Eye (tissue), 1 donor: ENCODE measurements at places on chromosomes 13 and 19.

GRCh38 chr13:72448082-72448481, 279.3 kb downstream of the MZT1 start:
- no peak for DNase-seq

- no peak for DNase-seq
Observed at GRCh38 chr13:91136806-91137205, 210.7 kb upstream of the MIR17HG start.

GRCh38 chr13:48909056-48909389, 66.7 kb upstream of the FNDC3A start:
- DNase-seq = no peak

GRCh38 chr19:28537896-28538295, 675.1 kb downstream of the UQCRFS1 start:
- DNase-seq = no peak

GRCh38 chr13:66375756-66376155, 854.4 kb downstream of the PCDH9 start:
- no peak for DNase-seq

DNA sequence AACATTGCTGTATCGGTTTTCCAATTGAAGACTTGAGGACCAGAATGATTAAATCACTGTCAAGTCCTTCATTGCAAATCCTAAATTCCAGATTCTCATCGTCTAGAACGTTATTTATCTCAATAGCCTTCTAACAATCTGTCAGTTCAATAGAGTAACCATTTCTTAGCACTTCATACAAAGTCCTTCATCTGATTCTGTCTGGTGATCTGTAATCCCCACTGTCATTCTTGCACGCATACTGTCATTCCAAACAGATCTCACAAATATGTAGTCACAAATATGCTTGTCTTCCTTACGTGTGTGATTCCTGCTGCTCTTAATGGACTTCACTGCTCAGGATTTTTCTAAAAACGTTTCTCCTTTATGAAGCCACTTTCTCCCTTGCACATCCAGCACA, 1197.5 kb downstream of the EFNB2 start:
- DNase-seq = no peak

DNA sequence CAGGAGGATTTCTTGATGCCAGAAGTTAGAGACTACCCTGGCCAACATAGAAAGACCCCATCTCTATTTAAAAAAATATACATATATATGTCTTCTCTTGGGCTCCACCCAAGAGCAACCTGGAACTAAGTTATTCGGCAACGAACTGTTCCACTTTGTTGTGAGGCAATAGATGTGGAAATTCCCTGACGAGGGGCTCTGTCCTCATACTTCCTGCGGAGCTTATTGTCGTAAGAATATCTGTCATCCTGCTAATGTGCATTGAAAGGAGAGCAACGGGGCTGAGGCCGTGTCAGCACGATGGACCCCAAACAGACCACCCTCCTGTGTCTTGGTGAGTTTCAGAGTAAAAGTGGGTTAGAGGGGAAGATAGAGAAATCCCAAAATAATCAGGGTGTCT, at the start of gene FCAR:
TSS of gene FCAR (plus strand) at position 246 of the 400 bp plus-strand sequence. CDS start at position 301, 55 bp downstream.
- no peak for DNase-seq

GRCh38 chr13:97202761-97203160, 19.4 kb upstream of the MBNL2 start:
- DNase-seq = no peak

DNA sequence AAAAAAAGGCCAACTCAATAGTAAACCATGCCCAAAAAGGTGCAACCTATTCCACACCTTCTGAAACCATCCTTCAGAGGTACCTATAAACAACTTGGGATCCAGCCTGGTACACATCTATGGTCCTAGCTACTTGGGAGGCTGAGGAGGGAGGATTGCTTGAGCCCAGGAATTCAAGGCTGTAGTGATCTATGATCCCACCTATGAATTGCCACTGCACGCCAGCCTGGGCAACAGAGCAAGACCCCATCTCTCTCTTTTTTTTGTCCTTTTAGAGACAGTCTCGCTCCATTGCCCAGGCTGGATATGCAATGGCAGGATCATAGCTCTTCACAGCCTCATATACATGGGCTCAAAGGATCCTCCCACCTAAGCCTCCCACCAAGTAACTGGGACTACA, 26.0 kb downstream of the ZSWIM4 start:
- no peak for DNase-seq

DNA sequence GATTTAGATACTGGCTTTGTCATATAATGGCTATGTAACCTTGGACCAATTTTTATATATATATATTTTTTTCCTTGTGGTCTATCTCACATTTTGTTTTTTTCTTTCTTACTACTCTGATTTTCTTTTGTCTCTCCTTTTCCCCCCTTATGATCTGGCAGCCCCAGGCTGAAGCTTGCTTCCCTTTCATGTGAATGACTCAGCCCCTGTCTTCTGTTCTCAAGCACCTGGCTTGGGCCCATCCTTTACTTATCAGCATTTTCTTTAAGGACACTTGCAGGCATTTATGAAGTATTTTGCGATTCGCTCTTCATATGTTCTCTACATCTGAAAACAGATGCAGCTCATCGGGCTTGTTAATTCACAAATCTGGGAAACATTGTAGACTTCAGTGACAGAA, 163.6 kb downstream of the SPRY2 start:
- no peak for DNase-seq

DNA sequence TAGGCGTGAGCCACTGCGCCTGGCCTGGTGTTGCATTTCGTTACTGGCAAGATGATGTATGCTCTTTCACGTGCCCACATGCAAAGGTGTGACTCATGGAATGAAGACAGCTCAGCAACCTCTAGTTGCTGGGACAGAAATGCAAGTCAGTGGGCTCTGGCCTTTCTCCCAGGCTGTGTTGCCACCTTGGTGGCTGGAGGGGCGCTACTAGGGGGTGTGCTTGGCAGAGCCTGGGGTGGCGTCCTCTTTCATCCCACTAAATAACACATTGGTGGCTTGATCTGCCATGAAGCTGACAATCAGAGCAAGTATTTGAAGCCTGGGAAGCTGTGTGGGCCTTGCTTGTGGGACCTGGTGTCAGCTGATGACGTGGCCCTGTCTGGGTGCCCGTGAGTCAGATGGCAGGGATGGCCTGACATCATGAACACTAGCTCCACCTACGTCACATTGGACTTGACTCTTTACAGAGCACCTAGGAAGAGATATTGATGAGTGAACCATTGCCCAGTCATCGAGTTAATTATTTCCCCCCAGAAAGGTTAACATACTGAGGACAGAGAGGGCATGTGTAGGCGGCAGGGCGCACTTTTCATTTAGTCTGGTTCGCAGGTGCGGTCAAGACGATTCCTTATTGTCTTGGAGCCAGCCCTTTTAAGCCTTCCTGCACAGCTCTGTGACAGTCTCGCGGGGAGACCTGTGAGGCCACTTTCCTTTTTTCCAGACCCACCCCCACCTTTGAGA, 154.2 kb downstream of the TM9SF2 start:
- DNase-seq = no peak

GRCh38 chr19:47674548-47674947, 38.7 kb upstream of the EHD2 start:
- no peak for DNase-seq

DNA sequence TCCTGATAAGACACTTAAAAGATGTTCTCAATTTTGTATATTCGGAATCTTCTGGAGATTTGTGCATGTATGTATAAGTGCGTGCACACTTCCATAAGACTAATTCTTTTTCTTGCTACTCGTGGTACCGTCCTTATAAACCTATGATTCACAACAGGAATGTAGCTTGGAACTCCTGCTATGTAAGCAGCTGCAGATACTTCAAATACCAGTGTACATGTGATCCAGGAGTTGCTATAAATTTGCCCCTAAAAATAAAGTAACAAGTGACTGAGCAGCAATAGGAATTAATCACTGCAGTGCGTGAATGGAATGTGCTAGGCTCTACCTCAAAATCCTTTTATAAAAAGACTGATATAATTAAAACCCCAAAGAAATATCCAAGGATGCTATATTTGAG, 214.9 kb downstream of the KLF5 start:
- peak; percentile 44 for DNase-seq

GRCh38 chr13:52806029-52806428, 42.4 kb downstream of the PCDH8 start:
- DNase-seq = no peak

- DNase-seq = peak; percentile 83
Observed at GRCh38 chr13:110799246-110800236, 86.0 kb downstream of the ING1 start.

- DNase-seq = no peak
Observed at GRCh38 chr13:98293103-98293502, 116.0 kb upstream of the RNF113B start.

GRCh38 chr19:4589579-4590410, 30.3 kb upstream of the SEMA6B start:
- DNase-seq = no peak

GRCh38 chr13:29411481-29411880, 184.0 kb downstream of the SLC7A1 start:
- DNase-seq = no peak

DNA sequence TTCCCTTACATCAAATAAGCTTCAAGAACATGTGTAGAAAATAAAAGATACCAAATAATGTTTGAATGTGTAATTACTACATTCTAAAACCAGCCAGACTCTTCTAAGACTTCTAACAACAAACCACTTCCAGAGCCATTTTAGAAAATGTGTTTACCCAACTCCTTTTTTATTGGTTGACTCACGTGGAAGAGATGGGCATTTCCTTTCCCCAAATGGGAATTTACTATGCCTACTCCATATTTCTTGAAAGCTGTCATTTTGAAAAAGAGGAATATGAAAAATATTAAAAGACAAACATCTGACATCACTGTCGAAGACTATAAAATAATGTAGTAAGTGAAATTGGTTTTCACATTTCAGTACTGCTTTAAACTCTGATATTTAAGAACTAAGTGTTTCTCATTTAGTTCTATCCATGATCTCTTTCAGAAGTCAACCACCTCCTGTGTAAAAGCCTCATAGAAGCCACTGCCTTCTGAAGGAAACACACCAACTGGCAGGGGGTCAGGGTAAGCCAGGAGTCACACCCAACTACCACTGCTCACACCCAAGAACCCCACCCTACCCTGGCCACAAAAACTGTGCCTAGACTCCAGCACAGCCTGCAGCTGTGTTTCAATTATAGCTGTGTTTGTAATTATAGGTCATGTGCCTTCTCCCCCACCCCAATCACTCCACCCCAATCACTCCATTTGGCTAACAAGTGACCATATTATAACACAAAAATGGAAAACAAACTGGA, 86.8 kb downstream of the UBL3 start:
- DNase-seq = no peak

DNA sequence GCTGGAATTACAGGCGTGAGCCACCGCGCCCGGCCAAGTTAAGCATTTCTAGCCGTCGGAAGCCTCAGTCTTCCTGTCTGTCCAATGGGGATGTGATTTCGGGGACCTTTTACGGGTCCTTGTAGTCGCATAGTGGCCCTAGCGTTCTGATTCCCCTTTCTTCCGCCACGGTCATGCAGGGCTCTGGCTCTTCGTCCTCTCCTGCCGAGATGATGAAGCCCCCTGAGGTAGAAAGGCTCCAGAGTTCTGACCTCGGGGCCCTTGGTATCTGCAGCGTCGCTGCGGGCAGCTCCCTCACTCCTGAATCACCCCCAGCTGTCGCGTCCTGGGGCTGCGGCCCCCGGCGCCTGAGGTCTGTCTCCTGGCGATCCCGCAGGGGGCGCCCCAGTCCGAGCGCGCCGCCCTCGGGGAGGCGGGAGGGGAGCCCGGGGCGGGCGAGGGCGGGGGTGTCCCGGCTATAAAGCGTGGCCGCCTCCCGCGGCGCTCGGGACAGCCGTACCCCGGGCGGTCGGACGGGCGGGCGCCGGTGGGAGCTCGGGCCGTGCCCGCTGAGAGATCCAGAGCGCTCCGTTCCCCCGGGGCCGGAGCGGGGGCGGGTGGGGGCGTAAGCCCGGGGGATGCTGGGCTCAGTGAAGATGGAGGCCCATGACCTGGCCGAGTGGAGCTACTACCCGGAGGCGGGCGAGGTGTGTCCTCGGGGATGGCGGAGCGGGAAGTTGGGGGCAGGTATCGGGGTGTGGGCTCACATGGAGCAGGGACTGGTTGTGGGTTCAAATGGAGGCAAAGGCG, at the start of gene FOXA3:
TSS of gene FOXA3 (plus strand) at position 487 of the 789 bp plus-strand sequence. CDS start at position 618, 131 bp downstream.
- peak; percentile 36 for DNase-seq

DNA sequence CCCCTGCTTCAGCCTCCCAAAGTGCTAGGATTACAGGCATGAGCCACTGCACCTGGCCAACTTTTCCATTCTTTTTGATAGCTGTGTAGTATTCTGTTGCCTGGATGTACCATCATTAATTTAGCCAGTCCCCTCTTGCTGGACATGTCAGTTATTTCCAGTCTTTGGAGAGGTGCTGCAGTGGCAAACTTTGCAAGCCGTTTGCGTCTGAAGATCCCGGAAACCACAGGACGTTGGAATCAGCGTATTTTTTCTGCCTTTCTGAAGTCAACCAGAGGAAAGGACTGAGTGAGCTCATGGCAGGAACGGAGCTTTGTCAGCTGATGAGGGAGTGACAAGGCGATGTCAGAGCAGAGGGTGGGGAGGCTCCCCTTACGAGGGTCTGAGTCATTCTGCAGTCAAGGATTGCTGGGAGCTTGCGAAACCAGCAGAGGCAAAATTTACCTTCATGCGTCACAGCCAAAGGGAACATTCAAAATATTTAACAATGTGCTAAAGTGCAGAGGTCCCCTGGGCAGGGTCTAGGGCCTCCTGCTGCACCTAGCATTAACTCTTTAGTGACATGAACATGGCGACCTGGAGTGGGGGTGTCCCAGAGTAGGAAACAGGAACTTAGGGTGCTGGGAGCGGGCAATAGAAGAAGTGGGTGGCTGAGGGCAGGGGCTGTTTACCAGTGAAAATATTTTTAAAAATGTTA, 5.6 kb downstream of the C5AR1 start:
- DNase-seq = peak; percentile 7

DNA sequence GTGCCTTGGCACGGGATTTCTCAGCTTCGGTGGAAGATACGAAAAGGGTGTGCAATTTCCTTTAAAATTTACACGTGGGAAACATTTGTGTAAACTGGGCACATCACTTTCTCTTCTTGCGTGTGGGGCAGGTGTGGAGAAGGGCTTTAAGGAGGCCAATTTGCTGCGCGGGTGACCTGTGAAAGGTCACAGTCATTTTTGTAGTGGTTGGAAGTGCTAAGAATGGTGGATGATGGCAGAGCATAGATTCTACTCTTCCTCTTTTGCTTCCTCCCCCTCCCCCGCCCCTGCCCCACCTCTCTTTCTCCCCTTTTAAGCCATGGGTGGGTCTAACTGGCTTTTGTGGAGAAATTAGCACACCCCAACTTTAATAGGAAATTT, 7.2 kb downstream of the SLITRK5 start:
- DNase-seq = no peak

GRCh38 chr19:47124937-47125668, 5.5 kb upstream of the SAE1 start:
- peak; percentile 92 for DNase-seq

DNA sequence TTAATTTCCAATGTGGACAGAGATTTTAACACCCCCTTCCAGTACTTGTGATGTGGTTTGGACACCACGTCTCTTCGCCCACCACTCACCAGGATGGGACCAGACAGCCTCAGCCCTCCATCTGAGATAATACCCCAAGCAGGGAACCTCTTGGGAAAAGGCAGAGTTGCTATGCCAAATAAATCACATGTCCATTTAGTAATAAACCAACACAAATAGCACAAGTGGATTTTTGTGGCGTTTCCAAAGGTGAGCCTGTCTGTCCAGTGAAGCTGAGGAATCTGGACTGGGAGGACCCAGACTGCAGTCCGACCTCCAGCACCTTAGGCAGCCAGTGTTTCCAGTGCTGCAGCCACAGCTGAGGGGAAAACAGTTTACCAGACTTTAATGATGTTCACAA, 34.1 kb upstream of the GAS6 start:
- no peak for DNase-seq

- no peak for DNase-seq
Observed at GRCh38 chr13:46355088-46355468, 32.0 kb downstream of the RUBCNL start.

- DNase-seq = no peak
Observed at GRCh38 chr19:19741184-19741583, 8.3 kb upstream of the ZNF14 start.
